ENCODE measurements at places on chromosomes 3 and 15.

GRCh38 chr3:78140274-78140673 is 1100.4 kb downstream of the ROBO2 start:
- peaks cover 6% of the 10 kb centered on the region for H3K36me3 ChIP-seq

DNA sequence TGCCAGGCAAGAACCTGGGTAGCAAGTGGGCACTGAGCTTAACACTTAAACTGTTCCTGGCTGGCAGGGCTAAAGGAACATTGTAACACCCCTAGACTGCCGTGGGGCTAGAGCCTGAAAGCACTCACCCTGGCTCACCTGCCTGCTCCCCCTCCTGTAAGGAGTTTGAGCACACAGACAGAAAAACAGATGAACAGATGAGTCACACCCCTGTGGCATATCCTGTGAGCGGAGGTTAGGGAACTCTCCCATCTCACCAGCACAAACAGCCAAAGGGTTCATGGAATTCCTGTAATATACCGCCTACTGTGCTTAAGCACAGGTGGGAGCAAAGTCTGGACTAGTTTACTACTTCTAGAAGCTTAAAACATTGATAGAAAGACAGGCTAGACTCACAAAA is 300.1 kb downstream of the ROBO1 start:
- H3K4me1 ChIP-seq, result no peaks in the 10 kb centered on the region
- no peaks in the 10 kb centered on the region for H3K27me3 ChIP-seq
- no peak overlapping the region for H3K27ac ChIP-seq
- no peak for DNase-seq
- no peaks in the 10 kb centered on the region for H3K36me3 ChIP-seq

GRCh38 chr3:14839236-14839635 is 20.5 kb downstream of the FGD5 start:
- H3K36me3 ChIP-seq, result no peaks in the 10 kb centered on the region
- no peak overlapping the region for H3K27ac ChIP-seq
- H3K4me3 ChIP-seq, result no peak overlapping the region
- peaks cover 28% of the 10 kb centered on the region for H3K27me3 ChIP-seq
- DNase-seq, result no peak
- H3K4me1 ChIP-seq, result peaks cover 30% of the 10 kb centered on the region

- no peaks in the 10 kb centered on the region for H3K4me1 ChIP-seq
- no peaks in the 10 kb centered on the region for H3K27me3 ChIP-seq
- no peak for DNase-seq
Observed at GRCh38 chr15:49842031-49842730, 221.3 kb downstream of the DTWD1 start.

DNA sequence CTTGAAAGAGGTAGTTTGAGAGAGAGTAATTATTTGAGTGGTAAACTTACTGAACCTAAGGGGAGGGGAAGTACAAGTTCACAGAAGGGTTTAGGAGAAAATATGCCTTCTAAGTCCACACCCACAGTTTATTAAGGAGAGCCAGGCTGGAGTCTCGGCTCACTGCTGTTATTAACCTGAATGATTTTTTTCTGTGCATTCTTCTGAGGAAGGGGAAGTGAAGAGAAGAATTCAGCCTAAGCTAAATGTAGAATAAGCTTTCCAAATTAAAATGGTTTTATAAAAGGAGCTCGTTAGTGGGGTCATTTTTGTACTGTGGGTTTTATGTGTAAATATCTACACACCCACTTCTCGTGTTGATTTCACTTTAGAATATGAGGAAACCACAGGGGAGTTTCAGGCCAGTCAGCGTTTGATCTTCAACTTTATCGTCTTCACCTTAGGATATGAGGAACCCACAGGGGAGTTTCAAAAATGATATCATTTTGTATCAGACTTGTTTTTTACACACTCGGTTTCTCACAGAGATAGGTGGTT is 1.5 kb downstream of the WHAMM start:
- no peak for DNase-seq
- H3K4me1 ChIP-seq, result peaks cover 17% of the 10 kb centered on the region
- H3K27me3 ChIP-seq, result no peaks in the 10 kb centered on the region
- H3K36me3 ChIP-seq, result peaks cover 15% of the 10 kb centered on the region

DNA sequence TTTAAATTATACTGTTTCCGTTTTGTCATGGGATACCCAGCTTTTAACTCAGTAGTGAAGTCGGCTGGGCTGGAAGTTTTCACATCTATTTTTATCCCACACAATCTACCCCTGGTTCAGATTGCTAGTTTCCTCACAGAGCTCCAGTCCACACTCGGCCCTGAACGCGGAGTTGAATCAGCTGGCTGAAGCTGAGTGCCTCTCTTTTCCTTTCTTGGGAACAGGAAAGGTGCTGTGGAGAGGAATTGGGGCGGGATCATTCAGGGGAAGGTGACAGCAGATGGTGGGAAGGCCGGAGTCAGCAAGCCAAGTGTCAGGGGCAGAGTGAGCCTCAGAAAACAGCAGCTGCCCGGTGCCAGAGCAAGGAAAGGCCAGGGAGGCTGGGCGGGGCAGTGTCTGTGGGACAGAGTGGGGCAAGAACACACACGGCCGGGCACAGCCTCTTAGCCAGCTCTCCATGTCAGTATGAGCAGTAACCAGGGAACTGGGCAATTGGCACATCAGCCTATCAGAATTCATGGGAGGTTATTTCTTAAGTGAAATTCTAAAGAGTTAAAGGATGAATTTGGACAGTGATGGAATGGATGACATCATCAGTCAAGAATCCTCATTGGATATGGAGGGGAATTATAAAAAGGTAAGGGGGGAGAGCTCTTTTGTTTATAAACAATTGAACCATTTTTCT is 135.7 kb upstream of the IL12A start:
- peak overlapping the region; percentile 45 for H3K4me3 ChIP-seq
- no peaks in the 10 kb centered on the region for H3K36me3 ChIP-seq
- DNase-seq, result no peak
- H3K27me3 ChIP-seq, result no peaks in the 10 kb centered on the region

- peak; percentile 90 for DNase-seq
- H3K4me1 ChIP-seq, result peaks cover 16% of the 10 kb centered on the region
- H3K27ac ChIP-seq, result peak within 1 kb of the TSS; percentile 97
Observed at GRCh38 chr15:41230650-41231421, at the start of the genes CHP1 and EXD1. Gene CHP1 (plus strand): TSS chr15:41231268. CDS start chr15:41231383, 115 bp downstream. Gene EXD1 (minus strand): TSS chr15:41230757. CDS start chr15:41226575, 4,182 bp downstream.

- no peaks in the 10 kb centered on the region for H3K27me3 ChIP-seq
- no peaks in the 10 kb centered on the region for H3K4me1 ChIP-seq
- no peak overlapping the region for H3K4me3 ChIP-seq
- peaks cover 53% of the 10 kb centered on the region for H3K36me3 ChIP-seq
Observed at GRCh38 chr15:49282366-49282765, 112.3 kb downstream of the GALK2 start.

- no peak for DNase-seq
- peaks cover 24% of the 10 kb centered on the region for H3K4me1 ChIP-seq
- no peak overlapping the region for H3K4me3 ChIP-seq
- no peak overlapping the region for H3K27ac ChIP-seq
Observed at GRCh38 chr3:65174713-65175112, 486.9 kb upstream of the ADAMTS9 start.

GRCh38 chr3:11165476-11165875 is 11.2 kb downstream of the HRH1 start:
- no peak overlapping the region for H3K4me3 ChIP-seq
- no peak overlapping the region for H3K27ac ChIP-seq
- H3K36me3 ChIP-seq, result no peaks in the 10 kb centered on the region
- DNase-seq, result no peak
- no peaks in the 10 kb centered on the region for H3K4me1 ChIP-seq

GRCh38 chr15:53982071-53982680 is 3.9 kb downstream of the UNC13C start:
- H3K4me1 ChIP-seq, result peaks cover 23% of the 10 kb centered on the region
- H3K36me3 ChIP-seq, result no peaks in the 10 kb centered on the region
- DNase-seq, result no peak
- no peak overlapping the region for H3K4me3 ChIP-seq

DNA sequence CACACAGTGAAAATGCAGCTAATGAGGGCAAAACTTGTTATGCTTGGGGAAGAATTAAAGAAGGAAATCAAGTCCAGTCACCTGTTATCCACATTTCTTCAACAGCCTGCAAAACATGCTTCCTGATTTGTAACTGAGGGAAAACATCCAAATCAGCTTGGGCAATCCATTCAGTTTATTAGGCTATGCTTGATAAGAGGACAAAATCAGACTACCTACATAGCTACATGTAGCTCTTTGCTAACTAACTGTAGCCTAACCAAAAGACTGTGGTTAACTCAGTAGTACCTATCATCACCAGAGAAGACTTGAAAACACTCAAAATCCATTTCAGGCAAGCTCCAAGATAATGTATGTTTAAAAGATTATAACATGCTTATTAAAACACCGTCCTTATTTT is 436.4 kb downstream of the SHQ1 start:
- H3K4me1 ChIP-seq, result peaks cover 48% of the 10 kb centered on the region
- no peak overlapping the region for H3K27ac ChIP-seq
- DNase-seq, result no peak

DNA sequence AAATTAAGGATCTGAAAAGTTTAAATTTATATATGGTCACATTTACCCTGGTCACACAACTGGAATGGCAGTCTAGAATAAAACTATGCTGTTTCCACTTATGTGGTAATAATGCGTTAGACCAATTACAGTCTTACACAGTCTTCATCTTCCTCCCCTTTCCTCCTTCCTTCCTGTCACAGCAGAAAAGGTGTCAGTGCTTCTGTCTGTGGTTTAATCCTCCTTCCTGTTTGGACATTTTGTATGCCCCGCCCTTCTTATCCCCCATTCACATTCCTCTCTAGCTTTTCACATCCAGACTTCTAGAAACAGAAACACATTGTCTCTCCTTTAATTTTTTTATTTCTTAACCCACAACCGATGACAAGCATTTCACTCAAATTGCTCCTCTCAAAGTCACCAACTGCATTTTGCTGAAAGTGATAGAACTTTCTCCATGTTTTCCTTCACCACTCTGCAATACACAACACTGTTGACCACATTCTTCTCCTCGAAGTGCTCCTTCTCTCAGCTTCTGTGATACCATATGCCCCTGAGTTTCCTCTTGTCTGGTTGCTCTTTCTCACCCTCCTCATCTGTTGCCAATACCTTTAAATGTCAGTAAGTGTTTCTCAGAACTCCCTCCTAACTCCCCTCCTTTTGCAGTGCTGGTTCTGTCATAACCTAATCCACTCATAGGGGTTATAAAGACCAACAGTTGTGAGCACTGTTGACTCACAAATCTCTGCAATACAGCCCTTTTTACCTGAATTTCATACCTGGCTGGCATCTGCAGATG is 271.6 kb downstream of the UBE2E2 start:
- no peak overlapping the region for H3K4me3 ChIP-seq
- no peaks in the 10 kb centered on the region for H3K27me3 ChIP-seq

DNA sequence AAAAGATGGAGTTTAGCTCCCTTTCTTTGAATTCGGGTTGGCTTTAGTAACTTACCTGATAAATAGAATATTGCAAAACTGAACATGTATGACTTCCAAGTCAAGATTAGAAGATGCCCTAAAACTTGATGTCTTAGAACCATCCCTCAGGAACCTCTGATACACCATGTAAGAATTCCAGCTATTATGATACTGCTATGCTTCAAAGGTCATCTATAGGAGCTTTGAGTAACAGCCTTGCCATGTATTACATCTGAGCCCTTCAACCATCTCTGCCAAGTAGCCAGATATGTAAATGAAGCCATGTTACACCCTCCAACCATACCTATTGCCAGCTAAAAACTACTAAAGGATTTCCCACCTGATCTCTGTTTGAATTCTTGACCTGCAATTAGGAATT is 854.2 kb downstream of the SI start:
- no peak overlapping the region for H3K4me3 ChIP-seq
- DNase-seq, result no peak
- H3K27ac ChIP-seq, result no peak overlapping the region
- no peaks in the 10 kb centered on the region for H3K36me3 ChIP-seq
- H3K4me1 ChIP-seq, result no peaks in the 10 kb centered on the region

DNA sequence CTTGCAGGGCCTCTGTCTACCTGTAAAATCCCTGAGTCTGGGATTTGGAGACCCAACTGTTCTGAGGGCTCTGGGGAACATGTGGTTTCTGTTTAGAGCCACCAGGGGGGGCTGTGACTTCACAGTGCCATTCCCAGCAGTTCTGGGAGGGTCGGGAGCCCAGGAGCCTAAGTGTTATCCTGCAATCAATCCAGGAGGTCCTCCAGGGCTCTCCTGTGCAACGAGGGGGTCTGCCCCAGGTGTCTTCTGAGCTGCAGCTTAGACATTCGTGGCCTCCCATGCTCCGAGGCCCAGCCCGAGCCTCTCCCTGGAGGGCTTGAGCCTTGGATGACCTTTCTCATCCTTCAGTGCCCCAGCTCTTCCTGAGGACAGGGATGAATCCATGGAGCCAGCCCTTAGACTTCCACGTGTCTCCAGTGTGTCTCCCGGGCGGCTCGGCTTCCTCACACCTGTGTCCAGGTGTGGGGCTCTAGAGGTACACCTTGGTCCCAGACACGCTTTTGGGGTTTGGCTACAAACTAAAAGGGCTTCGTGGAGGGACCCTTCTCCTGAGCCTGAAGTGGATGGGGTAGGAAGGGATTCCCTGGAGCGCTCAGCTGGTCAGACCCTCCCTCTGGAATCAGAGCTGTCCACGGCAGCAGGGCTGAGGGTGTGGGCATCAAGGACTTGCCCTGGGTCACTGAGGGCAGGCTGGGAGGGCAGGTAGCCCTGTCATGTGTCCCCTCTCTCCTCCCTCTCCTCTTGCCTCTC is 20.3 kb upstream of the ABTB1 start:
- peaks cover 9% of the 10 kb centered on the region for H3K4me1 ChIP-seq
- no peak overlapping the region for H3K27ac ChIP-seq
- DNase-seq, result peak; percentile 71

- H3K27me3 ChIP-seq, result peaks cover 14% of the 10 kb centered on the region
- H3K36me3 ChIP-seq, result no peaks in the 10 kb centered on the region
- H3K4me3 ChIP-seq, result peak within 1 kb of the TSS; percentile 80
- H3K27ac ChIP-seq, result peak within 1 kb of the TSS; percentile 36
- peaks cover 22% of the 10 kb centered on the region for H3K4me1 ChIP-seq
- peak; percentile 85 for DNase-seq
Observed at GRCh38 chr15:83446904-83447709, at the start of gene SH3GL3. Gene SH3GL3 (plus strand): TSS chr15:83447341. CDS start chr15:83447534, 193 bp downstream.

- no peak overlapping the region for H3K4me3 ChIP-seq
- peaks cover 7% of the 10 kb centered on the region for H3K4me1 ChIP-seq
- no peaks in the 10 kb centered on the region for H3K36me3 ChIP-seq
- no peaks in the 10 kb centered on the region for H3K27me3 ChIP-seq
- no peak overlapping the region for H3K27ac ChIP-seq
Observed at GRCh38 chr3:127702151-127702578, 29.4 kb downstream of the ABTB1 start.

DNA sequence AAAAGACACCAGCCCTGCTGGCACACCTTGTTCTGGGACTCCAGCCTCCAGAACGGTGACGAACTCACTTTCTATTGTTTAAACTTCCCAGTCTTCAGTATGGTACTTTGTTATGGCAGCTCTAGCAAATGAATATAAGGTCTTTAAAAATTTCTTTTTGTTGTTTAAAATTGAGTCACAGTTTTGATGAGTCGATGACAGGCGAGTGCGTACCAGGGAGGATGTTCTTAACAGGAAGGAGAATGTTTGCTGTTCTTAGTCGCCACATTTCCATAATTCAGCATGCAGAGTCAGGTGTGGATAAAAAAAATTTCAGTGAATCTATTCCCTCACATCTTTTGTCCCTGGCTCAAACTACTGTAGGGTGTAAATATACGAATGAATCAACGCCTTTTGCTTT is 12.4 kb downstream of the DNASE1L3 start:
- no peak overlapping the region for H3K4me3 ChIP-seq
- DNase-seq, result no peak
- no peaks in the 10 kb centered on the region for H3K36me3 ChIP-seq
- no peaks in the 10 kb centered on the region for H3K27me3 ChIP-seq
- H3K4me1 ChIP-seq, result no peaks in the 10 kb centered on the region

All from mesothelial cell of epicardium (in vitro differentiated cells).